ENCODE measurements at places on chromosomes 1 and 21.

GRCh38 chr1:62686822-62687221, 1.4 kb downstream of the DOCK7 start:
- no peak for DNase-seq

GRCh38 chr1:7004181-7004580, 218.9 kb downstream of the CAMTA1 start:
- no peak for DNase-seq

DNA sequence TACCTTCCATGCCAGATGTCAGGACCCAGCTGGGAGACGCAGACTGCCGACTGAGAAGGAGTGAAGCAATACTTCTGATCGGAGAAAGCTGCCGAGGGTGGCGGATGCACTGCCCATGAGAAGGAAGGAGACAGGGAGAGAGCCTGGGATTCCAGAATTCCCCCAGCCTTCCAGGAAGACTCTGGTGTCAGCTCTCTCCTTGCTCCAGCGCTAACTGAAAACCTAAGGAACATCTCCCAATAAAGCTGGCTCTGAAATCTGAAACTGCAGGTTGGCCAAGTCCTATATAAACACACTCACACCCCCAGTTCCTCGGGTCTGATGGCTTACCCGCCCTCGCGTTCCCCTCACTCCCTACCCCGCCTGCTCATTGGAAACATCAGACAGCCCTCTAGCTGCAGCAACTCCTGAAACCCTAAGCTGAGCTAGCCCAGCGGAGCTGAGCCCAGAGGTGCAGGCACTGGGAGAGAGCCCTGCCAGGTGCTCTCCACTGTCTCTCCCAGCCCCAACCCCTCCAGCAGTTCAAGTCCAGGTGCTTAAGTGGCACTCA, 52.3 kb downstream of the PLEKHA6 start:
- no peak for DNase-seq

DNA sequence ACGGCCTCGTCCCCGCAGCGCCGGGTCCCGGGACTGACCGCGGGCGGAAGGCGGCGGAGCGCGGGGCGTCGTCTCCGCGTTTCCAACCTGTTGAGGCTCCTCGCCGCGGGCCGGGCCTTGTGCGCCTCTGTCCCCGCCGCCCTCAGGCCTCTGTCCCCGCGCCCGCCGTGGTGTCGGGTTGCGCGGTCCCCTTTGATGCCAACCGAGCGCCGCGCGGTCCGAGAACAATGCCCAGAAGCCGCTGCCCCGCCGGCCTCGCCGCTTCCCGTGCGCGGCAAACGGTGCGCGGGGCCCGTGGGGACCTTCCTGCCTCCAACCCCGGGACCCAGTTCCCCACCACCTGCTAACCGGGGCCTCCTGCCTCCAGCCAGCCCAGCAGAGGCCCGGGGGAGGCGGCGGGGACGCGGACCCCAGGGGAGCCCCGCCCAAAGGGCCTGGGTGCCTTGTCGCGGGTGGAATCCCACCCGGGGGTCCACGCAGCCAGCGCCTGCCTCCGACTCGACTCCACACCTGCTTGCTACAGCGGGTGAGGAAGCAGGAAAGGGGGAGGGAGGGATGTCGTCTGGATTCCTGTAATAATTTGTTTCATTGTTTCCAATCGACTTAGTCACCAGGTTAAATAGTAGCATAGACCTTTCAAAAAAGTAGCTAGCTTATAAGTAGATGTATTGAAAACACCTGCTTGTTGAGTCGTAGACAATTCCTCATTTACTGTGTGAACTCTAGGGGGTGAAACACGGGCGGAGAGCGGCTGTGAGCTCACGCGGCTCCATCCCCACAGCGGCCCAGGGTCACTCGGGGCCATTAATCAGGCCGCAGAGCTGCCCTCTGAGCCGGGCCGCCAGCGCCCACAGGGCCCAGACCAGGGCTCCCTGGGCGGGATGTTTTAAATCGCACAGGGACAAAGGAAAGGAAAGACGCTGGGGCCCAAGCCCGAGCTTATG, 1.1 kb downstream of the COL18A1 start:
- no peak for DNase-seq

GRCh38 chr21:45724345-45724961, 80.9 kb downstream of the PCBP3 start:
- no peak for DNase-seq

GRCh38 chr1:171754971-171755370, 13.1 kb upstream of the VAMP4 start:
- no peak for DNase-seq

GRCh38 chr21:35441868-35442582, 392.9 kb upstream of the RUNX1 start:
- no peak for DNase-seq

DNA sequence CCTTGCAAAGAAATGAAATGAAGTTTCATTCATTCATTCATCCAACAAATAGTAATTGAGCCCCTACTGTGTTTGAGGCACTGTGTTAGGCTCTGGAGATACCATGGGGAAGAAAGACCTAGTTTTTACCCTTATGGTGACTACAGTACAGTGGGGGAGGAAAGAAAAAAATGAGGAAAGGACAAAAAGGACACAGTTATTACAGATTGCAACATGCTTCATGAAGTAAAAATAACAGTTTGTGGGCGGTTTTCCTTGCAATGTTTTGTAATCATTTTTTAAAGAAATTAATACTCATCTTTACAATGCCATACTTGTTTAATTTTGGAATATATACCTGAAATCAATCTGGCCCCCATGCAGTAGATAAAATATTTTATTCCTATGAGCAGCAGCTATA, 120.3 kb downstream of the TM2D1 start:
- DNase-seq: no peak

- DNase-seq: no peak
These were observed 112.8 kb downstream of the RIPK4 start for GRCh38 chr21:41653954-41654491.

DNA sequence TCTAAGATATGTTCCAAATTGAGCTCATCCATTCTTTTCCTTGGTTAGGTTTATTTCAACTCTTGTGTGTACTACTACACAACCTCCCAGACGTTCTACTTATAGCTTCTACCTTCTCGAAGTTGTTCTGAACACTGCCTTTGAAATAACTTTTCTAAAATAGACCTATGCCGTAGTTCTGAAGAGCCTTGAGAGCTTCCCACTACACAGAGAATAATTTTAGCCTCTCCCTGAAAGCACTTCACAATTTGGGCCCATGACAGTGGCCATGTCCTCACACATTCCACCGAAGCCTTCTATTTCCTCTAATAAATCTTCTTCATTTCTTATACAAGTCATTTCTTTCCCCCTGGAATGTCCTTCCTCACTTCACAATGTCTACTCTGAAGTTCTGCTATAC, 62.2 kb downstream of the CRB1 start:
- DNase-seq: no peak

GRCh38 chr1:203306089-203306964, 1.0 kb downstream of the BTG2 start:
- DNase-seq: peak; percentile 70

DNA sequence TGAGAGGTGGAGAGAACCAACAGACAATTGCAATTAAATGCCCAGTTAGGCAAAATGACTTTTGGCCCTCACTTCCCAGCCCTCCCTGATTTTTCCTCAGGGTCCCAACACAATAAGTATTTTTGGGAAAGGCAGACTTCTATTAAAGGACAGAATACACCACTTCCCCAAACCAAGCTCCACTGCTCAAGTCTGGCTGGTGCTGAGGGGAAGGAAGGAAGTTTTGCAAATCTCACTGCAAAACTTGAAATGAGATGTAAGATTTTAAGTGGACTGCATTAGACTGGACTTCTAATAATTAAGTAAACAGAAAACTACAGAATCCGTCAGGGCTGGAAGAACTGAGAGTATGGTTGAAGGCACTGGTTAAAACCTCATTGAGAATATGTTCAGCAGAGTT, 32.2 kb upstream of the CD1D start:
- DNase-seq: peak; percentile 44

- DNase-seq: peak; percentile 80
These were observed at the start of gene PTAFR for GRCh38 chr1:28176492-28177470. Gene PTAFR (minus strand): TSS chr1:28176690. CDS start chr1:28151021, 25,669 bp downstream.

- DNase-seq: no peak
These were observed 37.4 kb upstream of the HSD17B7 start for GRCh38 chr1:162753001-162753658.

- DNase-seq: no peak
These were observed 6.9 kb downstream of the SERTAD4 start for GRCh38 chr1:210239349-210240111.

GRCh38 chr1:17903386-17903785, 148.3 kb downstream of the ACTL8 start:
- no peak for DNase-seq

- no peak for DNase-seq
These were observed 41.8 kb downstream of the CRYAA start for GRCh38 chr21:43210454-43211071.

GRCh38 chr1:12232221-12232620, 2.4 kb downstream of the VPS13D start:
- DNase-seq: no peak

DNA sequence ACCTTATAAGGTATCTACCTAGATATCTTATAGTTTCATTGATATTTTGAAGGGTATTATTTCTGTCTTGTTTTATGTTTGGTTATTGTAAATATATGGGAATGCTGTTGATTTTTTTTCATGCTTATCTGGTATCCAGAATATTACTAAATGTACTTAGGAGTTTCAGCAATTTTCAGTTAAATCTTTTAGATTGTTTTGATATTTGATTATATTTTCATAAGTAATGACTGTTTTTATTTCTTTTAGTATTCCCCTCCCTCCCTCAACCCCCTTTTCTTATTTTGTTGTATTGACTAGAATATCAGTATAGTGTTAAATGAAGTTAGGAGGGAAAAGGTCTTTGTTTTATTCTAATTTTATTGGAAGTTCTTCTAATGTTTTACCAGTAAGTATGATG, 344.4 kb upstream of the PROX1 start:
- no peak for DNase-seq

DNA sequence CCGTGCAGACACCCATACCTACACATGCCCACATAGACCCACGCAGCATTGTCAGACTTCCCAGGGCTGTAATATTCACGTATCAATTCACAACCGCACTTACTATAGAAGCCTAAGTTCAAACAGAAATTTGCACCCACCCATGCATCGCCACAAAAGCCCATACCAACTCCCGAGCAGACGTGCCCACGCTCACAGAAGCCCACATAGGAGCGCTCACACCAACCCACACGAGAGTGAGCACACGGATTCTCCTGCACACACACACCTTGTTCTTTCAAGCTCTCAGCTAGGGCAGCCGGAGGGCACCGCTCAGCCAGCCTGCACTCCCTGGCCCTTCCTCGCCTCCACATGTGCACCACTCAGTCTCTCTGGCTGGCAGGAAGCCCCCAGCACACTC, 4.6 kb downstream of the MFAP2 start:
- DNase-seq: no peak

GRCh38 chr1:163596541-163597258, 274.9 kb downstream of the NUF2 start:
- DNase-seq: no peak

GRCh38 chr1:6033986-6034749, 11.5 kb upstream of the KCNAB2 start:
- peak; percentile 43 for DNase-seq

GRCh38 chr1:186819563-186819962, 9.2 kb upstream of the PLA2G4A start:
- no peak for DNase-seq
